ENCODE measurements at places on chromosomes 7 and 10.

GRCh38 chr10:62817766-62818425, 1.7 kb upstream of the EGR2 start:
- DNase-seq = peak; percentile 4

DNA sequence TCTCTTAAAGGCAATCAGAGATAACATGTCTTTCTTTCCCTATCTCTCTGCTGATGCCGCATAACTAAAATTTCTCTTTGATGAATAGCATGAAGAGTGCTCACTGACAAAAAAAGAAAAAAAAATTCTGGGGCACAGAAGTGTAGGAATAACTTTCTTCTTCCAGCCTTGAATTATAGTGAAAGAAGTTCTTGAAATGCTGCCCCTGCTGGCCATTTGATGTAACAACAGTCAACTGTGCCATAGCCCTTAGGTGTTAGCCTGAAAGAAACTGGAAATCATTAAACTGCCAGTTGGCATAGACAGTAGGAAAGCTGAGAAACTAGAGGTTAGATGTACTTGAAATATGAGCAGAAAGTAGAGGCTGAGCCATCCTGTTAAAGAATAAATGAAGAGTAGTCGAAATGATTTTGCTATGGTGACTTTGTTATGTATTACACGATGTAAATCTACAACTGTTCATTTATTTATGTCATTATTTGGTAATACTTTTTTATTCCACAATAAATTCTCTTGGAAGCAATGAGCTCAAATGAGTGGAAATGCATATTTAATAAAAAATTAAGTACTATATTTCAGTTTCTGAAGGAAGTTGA, 48.3 kb upstream of the FAM171A1 start:
- no peak for DNase-seq

DNA sequence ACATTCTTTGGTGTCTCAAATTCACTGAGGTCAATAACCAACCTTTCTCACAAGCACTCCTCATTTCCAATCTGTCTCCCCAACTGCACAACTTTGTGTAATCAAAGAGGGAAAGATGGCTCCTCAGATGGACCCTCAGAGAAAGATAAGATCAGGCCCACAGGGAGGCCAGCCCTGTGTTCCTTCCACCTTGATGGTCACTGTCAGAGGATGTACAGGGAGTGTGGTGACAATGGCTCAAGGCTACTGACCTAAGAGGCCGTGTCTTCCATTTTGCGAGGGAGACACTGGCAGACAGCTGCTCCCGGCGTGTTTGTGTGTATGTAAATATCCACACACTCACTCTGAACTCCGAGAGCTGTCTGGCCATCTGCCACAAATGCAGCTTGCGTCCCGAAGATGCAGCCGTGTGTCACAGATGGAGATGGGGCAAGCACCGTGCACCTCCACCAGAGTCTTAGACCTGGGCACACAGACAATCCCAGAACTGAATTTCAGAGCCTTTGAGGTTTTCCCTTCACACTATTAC, 712.1 kb upstream of the NRP1 start:
- DNase-seq = no peak

DNA sequence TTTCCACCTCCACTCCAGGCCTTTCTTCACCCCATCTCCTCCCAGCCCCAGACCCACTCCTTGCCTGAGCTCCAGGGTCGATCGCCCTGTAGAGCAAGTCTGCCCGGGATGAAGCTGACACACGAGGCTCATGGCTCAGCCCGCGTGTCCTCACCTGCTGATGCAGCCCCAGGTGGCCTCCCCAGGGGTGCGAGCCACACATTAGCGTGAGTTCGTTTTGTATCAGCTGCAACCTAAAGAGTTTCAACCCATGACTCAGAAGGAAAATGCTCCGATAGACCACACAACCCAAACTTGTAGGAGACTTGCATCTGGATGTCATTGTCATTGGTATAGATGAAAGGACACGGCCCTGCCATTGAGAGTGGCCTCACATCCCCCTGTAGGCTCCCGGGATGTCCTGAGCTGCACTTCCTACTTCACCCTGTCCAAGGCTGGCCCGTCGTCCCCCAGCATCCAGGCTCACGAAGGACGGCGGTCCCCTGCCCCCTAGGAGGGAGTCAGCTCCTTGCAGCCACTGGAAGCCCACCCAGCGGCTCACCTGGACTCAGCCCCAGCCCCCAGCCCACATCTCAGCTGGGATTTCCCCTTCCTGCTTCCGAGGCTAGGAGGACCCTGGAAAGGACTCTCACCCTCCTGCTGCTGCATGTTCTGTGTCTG, 97.7 kb downstream of the HTR5A start:
- DNase-seq = no peak

- peak; percentile 53 for DNase-seq
Observed at GRCh38 chr10:78520737-78521430, 487.2 kb downstream of the RPS24 start.

DNA sequence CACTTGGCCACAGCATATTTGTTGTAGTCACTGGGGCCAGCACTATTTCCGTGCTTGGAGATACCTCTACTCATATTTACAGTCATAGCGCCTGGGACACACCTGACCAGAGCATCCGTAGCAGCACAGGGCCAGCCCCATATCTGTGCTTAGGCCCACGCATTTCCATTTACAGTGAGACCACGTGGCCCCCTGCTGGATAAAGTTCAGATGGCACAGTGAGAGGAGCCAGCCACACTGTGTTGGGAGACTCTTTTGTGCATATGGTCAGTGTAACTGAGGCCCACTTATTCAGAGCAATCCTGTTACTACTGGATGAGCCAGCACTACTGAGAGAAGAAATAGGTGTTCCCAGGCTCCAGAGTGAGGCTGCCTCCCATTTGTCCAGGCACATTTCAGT, 455.3 kb downstream of the REEP3 start:
- no peak for DNase-seq

DNA sequence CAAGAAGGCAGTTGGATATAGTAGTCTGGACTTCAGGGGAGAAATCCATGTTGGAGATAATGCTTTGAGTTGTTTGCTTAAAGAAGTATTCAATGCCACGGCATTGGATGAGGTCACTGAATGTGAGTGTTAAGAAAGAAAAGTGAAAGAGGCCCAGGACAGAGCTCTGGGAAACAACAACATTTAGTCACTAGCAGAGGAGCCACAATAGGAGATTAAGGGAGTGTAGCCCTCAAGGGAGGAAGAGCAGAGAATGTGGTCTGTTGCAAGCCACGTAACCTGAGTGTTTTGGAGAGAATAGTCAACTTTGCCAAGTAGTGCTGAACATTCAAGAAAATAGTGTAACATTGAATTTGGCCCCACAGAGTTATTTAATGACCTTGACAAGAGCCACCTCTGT, 114.7 kb downstream of the MYO3A start:
- no peak for DNase-seq

DNA sequence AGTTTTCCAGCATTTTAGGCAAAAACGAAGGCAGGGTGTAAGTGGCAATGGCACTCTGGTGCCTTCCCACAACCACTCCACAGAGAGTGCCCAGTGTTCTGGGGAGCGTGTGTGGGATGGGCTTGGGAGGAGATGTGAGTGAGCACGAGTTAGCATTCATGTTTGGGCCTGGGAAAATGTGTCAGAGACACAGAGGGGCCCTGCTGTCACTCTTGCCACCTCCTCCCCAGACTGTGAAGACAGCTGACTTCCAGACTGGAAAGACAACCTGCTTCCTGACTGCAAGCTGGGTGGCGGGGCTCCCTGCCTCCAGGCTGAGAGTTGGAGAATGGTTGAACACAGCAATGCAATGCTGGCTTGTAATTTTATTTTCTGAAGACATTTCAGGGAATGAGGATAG, 454.5 kb upstream of the ZMIZ1 start:
- no peak for DNase-seq

DNA sequence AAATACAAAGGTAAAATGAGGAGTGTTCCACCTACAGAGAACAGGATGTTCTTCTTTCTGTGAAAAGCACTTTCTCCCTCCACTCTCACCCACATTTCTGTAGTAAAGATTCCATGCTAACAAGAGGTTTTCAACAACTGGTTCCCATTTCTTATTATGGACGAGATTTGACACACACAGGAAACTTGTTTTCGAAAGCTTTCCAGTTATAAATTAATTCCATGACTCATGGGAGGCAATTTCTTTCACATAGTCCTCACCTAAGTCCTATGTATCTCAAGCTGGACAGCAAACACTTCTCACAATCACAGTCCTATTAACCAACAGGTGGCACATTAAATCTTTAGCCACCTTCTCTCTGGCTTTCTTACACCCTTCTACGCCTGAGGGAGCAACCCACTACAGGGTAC, 24.5 kb downstream of the RAPGEF5 start:
- no peak for DNase-seq

DNA sequence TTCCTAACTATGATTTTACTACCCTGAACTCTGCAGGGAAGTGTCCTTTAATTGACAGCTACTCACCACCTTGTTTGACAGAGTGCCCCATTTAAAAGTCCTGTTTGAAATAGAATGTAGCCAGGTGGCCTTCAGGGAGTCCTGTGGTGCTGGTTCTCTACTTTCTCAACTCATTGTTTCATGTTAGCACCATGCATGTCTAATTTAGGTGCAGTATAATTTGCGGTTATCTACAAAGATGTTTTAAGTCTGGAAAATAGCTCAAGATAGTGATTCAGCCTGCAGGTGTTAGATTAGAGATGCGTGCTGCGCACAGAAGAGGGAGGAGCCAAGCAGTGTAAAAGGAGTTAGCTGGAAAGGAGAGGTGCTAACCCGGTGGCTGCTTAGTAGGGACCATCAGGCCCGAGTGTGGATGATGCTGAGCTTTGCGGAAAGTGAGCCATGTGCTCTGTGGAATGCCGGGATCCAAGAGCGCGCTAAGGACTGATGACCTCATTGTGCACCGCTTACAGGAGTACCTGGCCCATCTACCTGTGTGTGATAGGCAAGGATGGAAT, 1.2 kb downstream of the CCM2 start:
- DNase-seq = peak; percentile 3

DNA sequence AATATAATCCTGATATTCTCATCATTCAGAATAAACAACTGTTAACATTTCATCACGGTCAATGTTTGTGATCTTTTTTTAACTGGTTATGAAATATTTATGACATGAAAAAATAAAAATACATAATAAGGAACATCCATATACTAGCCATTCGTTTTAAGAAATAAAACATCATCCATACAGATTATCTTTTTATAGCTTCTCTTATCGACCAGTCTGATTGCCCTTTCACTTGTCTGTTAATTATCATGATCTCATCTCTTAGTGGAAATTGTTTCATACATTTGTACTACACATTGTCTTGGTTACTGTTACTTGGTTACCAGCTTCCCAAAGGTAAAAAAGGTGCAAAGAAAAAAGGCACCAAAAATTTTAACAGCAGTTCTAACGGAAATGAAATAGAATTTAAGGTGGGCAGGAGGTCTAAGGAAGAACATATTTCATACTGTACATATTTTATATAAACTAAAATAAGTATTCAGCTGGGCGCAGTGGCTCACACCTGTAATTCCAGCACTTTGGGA, 8.4 kb downstream of the ARHGAP21 start:
- no peak for DNase-seq

DNA sequence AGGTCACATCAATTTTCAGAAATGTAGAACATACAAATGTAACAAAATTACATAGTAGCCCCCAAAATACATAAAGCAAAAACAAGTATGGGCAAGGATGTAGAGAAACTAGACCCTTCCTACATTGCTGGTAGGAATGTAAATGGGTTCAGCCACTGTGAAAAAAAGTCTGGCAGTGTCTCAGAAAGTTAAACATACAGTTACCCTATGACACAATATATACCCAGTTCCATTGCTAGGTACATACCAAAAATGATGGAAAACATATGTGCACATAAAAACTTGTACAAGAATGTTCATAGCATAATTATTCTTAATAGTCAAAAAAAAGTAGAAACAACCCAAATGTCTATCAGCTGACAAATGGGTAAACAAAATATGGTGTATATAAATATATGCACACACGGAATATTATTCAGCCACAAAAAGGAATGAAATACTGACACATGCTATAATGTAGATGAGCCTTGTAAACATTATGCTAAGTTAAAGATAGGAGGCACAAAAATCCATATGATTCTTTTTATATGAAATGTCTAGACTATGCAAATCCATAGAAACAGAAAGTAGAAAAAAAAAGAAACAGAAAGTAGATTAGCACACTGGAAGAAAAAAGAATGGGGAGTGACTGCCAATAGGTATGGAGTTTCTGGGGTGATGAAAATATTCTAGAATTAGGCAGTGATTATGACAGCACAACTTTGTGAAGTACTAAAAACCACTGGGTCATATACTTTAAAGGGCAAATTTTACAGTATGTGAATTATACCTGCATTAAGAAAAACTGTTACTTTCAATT, 13.5 kb downstream of the HERPUD2 start:
- DNase-seq = no peak

- DNase-seq = no peak
Observed at GRCh38 chr10:29723726-29724125, 89.0 kb upstream of the SVIL start.

DNA sequence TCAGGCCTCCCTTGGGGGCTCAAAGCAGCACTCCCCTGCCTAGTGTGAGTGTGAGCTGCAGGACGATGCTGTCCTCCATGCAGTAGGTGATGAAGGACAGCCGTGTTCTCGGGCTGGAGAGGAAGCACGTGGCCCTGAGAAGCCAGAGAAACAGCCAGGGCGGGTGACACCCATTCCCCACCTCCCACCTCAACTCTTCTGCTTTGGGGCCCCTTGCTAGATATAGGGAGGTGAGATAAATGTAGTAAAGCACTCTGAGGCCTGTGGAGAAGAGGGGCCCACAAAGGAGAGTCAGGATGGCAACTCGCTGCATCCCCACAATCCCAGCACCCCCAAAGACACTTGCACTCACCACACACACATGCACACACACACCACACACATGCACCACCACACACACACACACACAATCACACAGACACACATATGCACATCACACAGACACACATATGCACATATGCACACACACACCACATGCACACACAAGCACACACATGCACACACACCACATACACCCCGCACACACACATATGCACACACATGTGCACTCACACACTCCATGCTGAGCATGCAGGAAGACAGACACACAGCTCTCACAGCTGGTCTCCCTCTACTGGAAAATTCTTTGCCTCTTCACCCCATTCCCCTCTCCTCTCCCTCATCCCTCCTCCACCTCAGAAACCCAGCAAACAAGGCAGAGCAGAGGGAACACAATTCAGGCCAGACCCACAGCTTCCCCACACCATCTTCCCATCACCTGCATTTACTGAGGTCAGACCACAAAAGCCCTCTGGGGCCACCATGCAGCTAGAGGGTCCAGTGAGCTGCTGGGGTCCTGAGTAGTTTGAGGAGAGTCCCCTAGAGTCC, 30.5 kb downstream of the ANXA8 start:
- DNase-seq = no peak

DNA sequence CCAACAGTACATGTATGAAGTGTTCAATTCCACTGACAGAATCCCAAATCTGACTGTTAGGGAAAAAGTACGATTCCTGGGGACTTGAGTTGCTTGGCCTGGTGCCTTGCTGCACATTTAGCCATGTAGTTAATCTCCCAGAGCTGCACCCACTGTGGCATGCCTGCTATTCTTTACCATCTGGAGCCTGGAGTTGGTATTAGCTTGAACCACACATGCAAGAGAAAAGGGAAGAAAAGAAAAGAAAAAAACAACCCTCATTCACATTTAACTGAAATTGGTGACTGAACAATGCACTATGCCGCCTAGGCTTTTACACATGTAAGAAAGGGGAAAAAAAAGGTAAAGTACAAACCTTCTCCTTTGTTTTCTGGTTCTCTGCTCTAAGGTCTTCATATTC, 26.1 kb downstream of the SHTN1 start:
- no peak for DNase-seq

GRCh38 chr7:105011831-105012502, 2.0 kb upstream of the KMT2E start:
- no peak for DNase-seq

- peak; percentile 58 for DNase-seq
Observed at GRCh38 chr10:12588091-12588860, 238.9 kb downstream of the CAMK1D start.

GRCh38 chr7:149532654-149533053, 35.0 kb upstream of the ZNF746 start:
- DNase-seq = no peak
